D721Med (cell line): ENCODE measurements at places on chromosomes 16 and 17.

GRCh38 chr16:79845033-79845733, 244.6 kb upstream of the MAF start:
- DNase-seq = no peak

DNA sequence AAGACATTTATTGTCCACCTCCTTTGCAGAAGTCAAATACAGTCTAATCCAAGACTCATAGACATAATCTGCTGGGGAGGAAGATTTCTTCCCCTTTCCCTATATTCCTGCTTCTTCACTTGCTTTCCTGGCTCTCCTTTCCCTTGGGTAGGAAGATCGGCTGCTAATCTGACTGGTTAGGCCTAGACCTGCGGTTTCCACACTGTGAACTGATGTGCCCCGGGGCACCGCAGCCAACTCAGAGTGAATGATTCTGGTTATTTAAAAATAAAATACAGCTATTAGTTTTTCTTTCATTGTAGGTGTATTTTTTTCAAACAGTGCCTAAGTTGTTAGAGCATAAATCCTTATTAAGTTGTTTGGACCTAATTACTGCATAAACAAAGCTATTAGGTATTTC, 78.9 kb downstream of the DNAH3 start:
- no peak for DNase-seq

DNA sequence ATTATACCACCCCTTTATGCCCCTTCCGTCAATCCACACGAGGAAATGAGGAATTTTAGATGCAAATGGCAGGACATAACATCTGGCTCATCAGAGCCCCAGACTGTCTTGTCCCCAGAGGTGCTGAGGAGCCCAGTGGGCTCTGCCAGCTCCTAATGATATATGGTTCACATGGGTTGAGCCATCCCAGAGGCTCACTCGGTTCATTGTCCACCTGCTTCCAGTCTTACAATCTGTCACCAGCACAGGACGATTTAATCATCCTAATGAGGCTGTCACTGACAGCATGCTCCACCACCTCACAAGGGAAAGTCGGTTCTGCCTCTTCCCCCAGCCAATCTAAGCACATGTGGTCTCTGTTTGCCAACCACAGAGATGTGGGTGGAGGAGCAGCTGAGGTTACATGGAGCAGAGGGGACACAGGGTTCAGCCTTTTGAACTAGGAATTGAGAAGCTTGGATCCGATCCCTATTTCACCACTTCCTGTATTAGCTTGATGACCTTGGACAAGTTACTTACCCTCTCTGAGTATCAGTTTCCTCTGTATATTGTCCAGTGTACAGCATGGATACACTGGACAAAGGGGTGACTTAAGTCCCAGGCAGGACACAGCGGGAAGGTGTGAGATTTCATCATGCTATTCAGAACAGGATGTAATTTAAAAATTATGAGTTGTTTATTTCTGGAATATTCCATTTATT, 27.0 kb upstream of the DHX8 start:
- no peak for DNase-seq

GRCh38 chr16:57736419-57737351, 1.1 kb downstream of the KATNB1 start:
- no peak for DNase-seq

DNA sequence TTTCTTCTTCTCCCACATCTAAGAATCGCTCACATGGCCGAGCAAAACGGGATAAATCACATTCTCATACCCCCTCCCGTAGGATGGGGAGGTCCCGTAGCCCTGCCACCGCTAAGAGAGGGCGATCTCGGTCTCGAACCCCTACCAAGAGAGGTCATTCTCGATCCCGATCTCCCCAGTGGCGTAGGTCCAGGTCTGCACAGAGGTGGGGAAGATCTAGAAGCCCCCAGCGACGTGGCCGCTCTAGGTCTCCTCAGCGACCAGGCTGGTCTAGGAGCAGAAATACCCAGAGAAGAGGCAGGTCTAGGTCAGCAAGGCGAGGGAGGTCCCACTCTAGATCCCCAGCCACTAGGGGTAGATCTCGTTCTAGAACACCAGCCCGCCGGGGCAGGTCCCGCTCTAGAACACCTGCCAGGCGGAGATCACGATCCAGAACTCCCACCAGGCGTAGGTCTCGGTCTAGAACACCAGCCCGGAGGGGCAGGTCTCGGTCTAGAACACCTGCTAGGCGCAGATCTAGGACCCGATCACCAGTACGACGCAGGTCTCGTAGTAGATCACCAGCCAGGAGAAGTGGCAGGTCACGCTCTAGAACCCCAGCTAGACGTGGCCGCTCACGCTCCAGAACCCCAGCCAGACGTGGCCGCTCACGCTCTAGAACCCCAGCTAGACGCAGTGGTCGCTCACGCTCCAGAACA, 9.6 kb downstream of the SRRM2 start:
- DNase-seq = no peak

DNA sequence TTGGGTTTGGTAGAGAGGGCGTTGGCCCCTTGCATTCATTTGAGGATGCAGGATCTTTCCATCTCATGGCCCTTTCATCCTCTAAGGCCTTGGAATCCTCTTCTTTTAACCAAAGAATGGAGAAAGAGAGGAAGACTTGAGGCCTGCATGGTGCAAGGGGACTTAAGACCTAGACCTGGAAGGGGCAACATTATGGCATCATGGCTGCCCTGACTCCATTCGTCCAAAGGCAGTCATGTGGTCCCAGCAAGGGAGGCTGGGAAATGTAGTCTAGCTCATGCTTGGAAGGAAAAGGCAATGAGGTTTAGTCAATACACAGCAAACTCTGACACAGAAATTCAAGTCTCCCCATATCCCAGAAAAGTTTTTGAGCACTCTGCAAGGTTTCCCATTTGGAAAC, 30.7 kb upstream of the CDRT4 start:
- no peak for DNase-seq

DNA sequence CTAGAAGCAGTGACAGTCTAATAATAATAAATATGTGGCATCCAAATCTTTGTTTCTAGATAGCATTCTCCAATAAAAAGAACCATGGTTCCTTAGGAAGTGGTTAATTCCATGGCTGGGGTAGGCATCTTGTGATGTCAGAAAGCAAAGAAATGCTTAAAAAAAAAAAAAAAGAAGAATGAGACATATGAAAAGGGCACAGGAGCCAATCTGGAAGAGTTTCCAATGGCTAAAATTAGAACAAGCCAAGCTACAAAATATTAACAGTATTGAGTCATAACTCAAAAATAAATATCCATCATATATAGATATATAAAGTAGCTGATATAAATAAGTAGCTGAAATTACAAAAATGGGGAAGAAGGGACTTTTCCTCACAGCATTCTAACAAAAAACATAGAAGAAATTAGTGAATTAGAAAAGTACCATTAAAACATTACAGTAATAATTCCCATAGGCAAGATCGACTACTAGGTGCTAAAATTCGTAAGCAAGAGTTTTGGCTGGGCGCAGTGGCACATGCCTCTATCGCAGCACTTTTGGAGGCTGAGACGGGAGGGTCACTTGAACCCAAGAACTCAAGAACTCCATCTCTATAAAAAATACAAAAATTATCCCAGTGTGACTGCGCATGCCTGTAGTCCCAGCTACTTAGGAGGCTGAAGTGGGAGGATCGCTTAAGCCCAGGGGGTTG, 111.3 kb downstream of the TRIM37 start:
- DNase-seq = no peak

DNA sequence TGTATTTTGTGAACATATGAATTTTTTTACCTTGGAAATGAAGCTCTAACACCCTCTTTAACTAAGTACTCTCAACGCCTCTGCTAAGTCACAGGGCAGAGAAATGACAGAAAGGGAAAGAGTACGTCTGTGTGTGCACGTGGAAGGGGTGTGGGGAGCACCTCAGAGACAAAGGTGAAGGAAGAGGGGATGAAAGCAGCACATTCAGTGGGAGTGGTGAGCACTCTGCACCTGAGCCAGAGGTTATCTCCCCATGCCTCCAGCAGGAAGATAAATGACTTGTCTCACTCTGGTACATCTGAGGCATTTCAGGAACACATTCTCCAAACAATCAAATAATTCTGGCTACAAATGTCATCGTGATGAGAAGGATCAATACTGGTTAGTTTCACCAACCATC, 15.0 kb downstream of the GNA13 start:
- DNase-seq = no peak

DNA sequence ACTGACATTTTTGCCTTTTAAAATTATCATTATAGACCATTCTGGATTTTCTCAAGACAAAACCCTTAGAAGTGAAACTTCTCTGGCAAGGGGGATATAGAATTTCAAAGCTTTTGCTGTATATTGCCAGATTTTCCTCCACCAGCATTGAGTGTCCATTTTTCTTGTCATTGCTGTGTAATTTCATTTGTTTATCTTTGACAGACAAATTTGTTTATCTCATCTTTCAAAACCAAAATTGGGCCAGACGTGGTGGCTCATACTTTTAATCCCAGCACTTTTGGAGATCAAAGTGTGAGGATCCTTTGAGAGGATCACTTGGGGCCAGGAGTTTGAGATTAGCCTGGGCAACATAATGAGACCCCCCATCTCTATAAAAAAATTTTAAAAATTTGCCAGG, 16.0 kb upstream of the ARL2BP start:
- no peak for DNase-seq

DNA sequence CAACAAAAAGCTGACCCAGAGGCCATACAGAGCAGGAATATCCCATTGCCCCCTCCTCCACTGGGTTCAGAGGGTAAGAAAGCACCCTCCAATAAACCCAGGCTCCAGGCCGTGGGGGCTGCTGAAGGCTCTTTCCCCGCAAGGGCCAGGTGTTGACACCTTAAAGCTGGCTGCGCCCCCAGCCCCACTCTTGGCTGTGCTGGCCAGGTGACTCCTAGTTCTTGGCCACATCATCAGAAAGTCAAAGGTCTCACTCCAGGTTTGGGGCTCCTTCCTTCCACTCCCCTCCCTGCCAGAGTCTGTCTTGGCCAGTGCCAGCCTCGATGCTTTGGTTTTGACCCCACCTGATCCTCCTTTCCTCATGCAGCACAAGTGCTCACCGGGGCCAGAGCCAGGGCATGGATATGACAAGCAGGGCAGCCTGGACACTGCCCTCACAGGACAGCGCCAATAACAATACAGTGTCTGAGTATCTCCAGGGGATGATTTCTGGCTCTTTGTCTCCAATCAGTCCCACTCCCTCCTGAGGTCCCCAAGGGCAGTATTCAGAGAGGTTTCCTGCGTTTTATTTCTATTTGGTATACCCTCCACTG, 8.2 kb downstream of the SLC46A1 start:
- no peak for DNase-seq
